NCI-H774 (cell line): ENCODE measurements at places on chromosomes 6 and 20.

- DNase-seq: no peak
Observed at GRCh38 chr6:166454692-166455515, 72.2 kb upstream of the MPC1 start.

GRCh38 chr6:158172001-158172400, 3.9 kb downstream of the GTF2H5 start:
- no peak for DNase-seq

DNA sequence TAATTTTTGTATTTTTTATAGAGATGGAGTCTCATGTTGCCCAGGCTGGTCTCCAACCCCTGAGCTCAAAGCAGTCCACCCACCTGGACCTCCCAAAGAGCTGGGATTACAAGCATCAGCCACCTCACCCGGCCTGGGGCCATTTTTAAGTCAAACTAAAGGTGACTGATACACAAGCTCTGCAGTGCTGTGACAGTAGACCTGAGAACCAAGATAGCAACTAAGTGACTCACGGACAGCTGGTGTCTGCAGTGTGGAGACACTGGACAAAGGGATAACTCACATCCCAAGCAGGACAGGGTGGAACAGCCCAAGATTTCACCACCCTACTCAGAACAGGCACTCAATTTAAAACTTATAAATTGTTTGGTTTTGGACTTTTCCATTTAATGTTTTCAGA, 402.5 kb downstream of the CD83 start:
- DNase-seq: no peak

DNA sequence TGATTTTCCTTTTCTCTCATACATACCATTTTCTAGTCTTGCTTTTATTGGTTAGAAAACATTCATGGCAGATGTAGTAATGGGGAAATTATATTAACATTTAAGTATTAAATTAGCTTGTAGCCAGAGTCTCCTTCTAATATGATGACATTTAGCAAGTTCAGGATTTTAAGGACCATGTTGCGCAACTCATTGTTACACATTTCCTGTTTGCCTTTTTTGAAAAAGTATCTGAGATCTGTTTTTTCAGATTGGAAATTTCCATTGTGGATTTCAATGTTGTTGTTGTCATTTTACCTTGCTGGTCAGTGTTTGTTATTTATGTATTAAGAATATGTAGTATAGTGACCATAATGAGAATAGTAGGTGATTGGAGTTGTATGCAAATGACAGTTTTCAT, 38.7 kb downstream of the CDKAL1 start:
- no peak for DNase-seq

DNA sequence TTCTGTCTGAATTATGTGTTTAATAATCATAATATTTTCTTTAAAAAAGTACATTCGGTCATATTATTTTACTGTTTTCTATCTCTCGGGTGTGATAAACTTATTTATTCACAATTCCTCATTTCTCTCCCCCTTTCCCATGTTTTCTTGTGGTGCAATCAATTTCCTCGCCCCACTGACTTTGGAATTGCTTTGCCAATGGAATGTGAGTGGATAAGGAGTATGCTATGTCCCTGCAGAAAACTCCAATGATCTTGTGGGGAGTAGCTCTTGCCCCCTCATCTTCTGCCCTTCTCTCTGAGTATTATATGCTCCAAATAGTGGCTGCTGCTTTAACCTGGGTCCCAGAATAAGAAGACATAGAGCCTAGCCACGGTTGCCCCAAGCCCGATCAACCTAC, 64.1 kb downstream of the HMGN3 start:
- DNase-seq: no peak

- DNase-seq: no peak
Observed at GRCh38 chr6:144162977-144163376, 12.7 kb downstream of the STX11 start.

DNA sequence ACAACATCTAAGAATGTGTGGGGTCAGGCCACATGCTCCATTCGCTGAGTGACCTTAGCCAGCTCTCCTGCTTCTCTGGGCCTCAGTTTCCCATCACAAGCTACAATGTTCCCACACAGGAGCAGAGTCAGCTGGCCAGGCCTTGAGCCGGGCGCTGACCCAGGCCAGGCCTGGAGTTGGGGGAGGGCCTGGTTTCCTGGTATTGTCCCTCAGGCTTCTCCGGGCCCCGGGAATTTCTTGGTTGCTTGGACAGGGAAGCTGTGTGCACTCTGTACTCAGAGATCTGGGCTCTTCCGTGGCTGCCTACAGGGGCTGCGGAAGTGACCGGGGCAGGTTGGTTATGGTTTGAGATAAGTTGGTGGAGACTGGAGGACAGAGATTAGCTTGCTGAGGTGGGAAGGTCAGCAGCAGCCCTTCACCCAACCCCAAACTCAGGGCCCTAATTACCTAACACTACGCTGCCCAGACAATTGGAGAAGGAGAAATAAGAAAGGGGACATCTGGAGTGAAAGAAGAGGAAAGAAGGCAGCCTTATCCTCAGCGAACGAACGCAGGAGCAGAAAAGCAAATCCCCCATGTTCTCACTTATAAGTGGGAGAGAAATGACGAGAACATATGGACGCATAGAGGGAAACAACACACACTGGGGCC, 6.2 kb downstream of the TGM2 start:
- no peak for DNase-seq

- no peak for DNase-seq
Observed at GRCh38 chr6:159642995-159643394, 50.0 kb downstream of the SOD2 start.

DNA sequence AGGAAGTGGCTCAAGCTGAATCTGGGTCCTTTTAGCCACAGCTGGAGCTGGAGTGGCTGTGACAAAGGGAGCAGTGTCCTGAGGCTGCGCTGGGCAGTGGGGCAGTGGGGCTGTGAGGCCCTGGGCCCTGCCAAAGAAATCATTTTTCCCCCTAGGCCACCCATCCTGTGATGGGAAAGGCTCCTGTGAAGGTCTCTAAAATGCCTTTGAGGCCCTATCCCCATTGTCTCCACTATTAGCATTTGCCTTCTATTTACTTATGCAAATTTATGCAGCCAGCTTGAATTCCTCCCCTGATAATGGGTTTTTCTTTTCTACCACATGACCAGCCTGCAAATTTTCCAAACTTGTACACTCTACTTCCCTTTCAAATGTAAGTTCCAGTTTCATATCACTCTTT, 539.2 kb downstream of the MEI4 start:
- DNase-seq: no peak

GRCh38 chr6:51827580-51827979, 259.8 kb downstream of the PKHD1 start:
- peak; percentile 54 for DNase-seq

GRCh38 chr6:39840781-39841180, 48.6 kb downstream of the DAAM2 start:
- no peak for DNase-seq

GRCh38 chr6:12873691-12874090, 157.1 kb downstream of the PHACTR1 start:
- no peak for DNase-seq

GRCh38 chr6:80769106-80769505, 662.6 kb downstream of the BCKDHB start:
- no peak for DNase-seq

DNA sequence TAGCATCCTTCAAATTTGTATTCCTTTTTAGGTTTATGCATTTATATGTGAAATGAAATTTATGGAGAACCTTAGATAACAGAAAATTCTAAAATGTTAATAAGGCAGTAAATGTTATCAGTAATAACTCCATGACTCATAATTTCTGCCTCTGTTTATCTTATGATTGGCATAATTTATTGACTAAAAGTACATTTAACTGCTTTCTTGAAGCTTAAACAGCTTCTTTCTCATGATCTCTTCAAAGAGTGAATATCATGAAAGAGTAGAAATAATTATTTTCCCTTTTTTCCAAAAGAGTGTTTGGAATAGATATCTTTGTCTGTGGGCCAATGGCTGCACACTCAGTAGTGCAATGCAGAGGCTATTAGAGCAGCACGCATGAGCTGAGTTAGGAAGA, 91.3 kb downstream of the SHLD1 start:
- no peak for DNase-seq

GRCh38 chr6:82607998-82608725, 244.5 kb downstream of the TPBG start:
- no peak for DNase-seq

GRCh38 chr6:2554651-2555260, 196.0 kb downstream of the MYLK4 start:
- DNase-seq: no peak

- DNase-seq: no peak
Observed at GRCh38 chr20:4904127-4904860, 97.0 kb downstream of the SLC23A2 start.

DNA sequence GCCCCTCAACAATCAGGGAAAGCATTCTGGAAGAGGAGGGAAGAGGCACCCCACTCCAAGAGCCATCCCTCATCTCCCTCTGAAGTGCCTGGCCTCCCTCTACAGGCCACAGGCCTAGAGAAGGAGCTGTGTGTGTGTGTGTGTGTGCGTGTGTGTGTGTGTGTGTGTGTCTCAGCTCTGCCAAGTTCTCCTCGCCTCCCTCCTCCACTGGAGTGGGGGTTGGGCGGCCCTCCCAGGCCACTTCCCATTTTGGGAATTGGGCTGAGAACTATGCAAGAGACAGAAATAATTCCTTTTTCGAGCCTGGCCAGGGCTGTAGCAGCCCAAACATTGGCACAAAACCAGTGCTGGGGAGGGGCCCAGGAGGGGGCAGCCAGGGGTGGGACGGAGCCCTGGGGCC, 35.7 kb downstream of the KCNB1 start:
- no peak for DNase-seq

DNA sequence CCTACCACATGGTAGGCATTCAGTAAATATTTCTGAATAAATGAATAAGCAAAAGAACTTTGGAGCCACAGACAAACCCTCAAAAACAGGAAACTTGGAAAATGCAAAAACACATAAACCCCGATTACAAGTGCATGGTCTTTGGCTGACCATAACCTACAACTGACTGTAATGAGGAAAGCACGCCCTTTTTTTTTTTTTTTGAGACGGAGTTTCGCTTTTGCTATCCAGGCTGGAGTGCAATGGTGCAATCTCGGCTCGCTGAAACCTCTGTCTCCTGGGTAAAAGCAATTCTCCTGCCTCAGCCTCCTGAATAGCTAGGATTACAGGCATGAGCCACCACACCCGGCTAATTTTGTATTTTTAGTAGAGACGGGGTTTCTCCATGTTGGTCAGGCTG, 11.9 kb upstream of the LATS1 start:
- DNase-seq: no peak

GRCh38 chr6:33254591-33254990, 17.1 kb downstream of the VPS52 start:
- DNase-seq: no peak

DNA sequence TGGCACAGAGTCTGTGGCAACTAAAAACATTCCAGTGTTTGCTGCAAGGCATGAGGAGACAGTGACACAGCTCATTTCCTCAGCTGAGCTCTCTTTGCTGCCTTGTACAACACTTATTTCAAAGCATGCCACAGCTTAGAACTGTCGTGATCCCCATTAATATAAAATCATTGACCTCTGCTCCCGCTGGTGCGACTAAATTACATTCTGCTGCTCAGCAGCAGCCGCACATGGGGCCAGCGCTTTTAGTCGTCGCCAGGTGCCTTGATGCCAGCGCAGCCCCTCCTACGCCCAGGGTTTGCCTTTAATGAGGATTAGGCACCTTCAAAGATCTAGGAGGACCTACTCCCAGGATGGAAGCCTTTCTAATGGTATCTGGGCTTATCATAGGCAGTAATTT, 717.9 kb upstream of the POU3F2 start:
- DNase-seq: no peak

DNA sequence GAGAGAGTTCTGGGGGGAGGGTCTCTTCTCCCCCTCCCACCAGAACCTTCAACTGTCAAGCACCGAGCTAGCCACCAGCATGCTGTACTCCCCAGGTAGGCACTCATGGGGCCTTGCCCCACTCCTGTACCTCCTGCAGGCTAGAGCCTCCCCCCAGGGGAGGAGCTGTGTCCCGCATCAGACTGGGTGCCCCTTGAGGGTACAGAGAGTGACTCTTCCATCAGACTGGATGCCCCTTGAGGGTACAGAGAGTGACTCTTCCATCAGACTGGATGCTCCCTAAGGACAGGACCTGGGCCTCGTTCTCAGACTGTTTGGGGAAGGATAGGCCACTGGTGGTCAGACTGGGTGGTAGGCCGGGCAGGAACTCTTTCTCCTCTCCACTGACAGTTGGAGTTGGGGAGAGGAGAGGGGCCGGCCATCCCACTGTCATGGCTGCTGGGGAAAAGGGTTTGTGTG, at the start of gene CAPN11:
CAPN11 (plus strand) TSS at position 51 of the 459 bp plus-strand sequence; CDS start at position 80, 29 bp downstream.
- DNase-seq: no peak

- no peak for DNase-seq
Observed at GRCh38 chr6:141498977-141499376, 633.7 kb upstream of the GJE1 start.

GRCh38 chr6:107509506-107509905, 19.6 kb downstream of the SOBP start:
- no peak for DNase-seq

GRCh38 chr6:75149240-75149639, 56.6 kb downstream of the COL12A1 start:
- DNase-seq: no peak

DNA sequence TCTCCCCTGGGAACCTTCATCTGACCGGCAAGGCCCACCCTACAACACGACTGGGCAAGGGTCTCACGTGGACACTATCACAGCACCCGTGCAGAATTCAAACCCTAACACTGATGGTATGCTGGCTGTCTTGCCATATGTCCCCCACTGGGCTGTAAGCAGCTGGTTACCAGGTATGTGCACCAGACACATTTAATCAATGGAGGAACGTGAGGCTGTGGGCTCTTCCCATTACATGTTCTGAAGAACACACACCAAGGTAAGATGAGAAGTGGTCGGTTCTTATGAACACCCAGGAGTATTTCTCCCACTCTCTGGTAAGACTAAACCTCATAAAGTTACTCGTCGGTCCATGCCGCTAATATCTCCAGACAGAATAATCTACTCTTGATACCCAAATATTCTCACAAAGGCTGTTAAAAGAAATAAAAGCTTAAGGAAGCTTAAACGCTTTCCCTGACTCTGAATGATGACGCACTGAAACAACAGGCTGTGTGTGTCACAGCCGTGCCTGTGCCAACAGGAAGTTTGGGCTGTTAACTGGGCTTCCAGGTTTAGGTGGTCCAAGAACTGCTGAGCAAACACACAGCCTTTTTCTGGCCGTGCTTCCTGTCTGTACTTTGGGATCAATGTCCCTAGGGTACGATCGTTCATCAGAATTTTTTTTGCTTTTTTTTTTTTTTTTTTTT, 75.3 kb downstream of the SLC23A2 start:
- DNase-seq: peak; percentile 17

- DNase-seq: peak; percentile 36
Observed at GRCh38 chr6:117555882-117556498, 46.3 kb downstream of the GOPC start.

GRCh38 chr6:109922851-109923250, 55.3 kb upstream of the GPR6 start:
- peak; percentile 20 for DNase-seq

- DNase-seq: no peak
Observed at GRCh38 chr6:116872771-116873170, 4.3 kb upstream of the RFX6 start.

- DNase-seq: no peak
Observed at GRCh38 chr6:67129780-67130179, 1422.8 kb upstream of the EYS start.

- DNase-seq: no peak
Observed at GRCh38 chr6:168132531-168133167, 53.6 kb upstream of the FRMD1 start.
